Heart right ventricle (tissue), 16 donors: ENCODE measurements at places on chromosomes 2 and 18.

DNA sequence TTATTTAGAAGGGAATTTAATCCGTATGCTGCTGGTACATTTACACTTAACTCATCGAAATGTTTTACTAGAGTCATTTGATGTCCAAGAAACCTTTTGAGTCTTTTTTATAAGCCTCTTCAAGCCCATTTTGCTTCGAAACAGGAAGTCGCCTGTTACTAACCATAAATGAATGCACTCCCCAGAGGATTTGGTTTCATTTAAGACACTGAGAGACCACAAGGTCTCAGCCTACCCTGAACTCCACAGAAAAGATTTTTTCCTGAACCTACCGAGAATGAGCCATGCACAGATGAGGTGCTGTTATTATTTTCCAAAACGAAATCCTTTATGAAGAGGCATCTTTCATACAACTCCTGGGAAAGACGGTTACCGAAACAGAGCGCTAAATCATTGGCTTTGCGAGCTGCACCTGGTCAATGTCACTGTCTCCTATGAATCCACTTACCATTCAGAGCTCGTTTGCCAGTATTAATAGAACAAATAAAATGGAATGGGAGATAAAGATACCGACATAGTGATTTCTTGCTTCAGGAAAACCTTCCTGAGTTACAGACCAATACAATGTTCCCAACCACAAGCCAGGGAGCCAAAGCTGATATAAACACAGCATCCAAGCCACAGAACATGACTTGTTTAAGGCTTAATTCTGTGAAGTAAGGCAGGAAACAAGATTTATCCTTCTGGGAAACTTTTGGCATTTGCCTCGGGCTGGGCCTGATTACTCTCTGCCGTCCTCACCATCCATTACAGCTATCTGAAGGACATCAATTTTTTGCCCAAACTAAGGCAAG lies 382.1 kb downstream of the OSR1 start:
- DNase-seq = no peak

GRCh38 chr2:69538872-69539548 lies 101.8 kb upstream of the NFU1 start:
- no peak for DNase-seq

GRCh38 chr18:68414407-68414806 lies 300.5 kb downstream of the TMX3 start:
- DNase-seq = no peak

GRCh38 chr2:237470914-237471313 lies 16.1 kb upstream of the MLPH start:
- no peak for DNase-seq

GRCh38 chr2:187532333-187533120 lies 21.7 kb downstream of the TFPI start:
- DNase-seq = no peak

DNA sequence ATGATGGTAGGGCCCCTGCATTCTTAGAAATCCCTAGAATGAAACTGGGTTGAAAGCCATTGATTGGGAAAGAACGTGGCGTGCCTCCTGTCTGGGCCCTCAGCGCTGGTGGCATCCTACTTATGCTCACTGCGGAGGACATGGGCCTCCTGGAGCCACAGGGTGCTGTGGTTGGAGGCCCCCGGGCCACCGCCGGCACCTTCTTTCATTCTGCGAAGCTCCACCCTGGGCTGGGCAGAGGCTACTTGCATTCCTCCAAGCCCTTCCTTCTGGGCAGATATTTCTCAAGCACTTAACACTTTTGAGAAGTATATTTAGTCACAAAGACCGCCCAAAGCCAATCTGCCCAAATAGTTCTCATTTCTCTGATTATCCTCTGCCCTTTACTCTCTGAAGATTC lies 311.9 kb downstream of the MYCN start:
- no peak for DNase-seq

- DNase-seq = no peak
Measured at GRCh38 chr2:231696004-231696367, 12.3 kb upstream of the PTMA start.

DNA sequence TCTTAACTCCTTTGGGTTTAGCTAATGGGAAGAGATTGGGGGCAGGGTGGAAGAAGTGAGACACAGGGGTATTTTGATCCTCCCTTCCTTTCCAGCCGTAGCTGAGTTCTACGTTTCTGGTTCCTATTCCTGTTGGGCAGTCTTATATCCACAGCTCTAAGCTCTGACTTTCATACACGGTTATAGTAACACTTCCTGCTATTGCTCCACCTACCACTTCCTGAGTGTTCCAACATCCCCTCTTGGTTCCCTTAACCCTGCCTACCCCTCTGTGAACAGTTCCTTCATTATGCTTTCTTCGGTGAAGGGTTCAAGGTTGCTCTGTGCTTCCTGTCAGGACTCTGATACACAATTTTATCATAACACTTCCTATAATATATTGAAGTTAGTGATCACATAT lies 205.1 kb downstream of the DNAH7 start:
- no peak for DNase-seq

- DNase-seq = no peak
Measured at GRCh38 chr2:168084288-168084687, 163.1 kb downstream of the STK39 start.

- DNase-seq = no peak
Measured at GRCh38 chr2:45269149-45269793, 260.0 kb upstream of the SIX2 start.

DNA sequence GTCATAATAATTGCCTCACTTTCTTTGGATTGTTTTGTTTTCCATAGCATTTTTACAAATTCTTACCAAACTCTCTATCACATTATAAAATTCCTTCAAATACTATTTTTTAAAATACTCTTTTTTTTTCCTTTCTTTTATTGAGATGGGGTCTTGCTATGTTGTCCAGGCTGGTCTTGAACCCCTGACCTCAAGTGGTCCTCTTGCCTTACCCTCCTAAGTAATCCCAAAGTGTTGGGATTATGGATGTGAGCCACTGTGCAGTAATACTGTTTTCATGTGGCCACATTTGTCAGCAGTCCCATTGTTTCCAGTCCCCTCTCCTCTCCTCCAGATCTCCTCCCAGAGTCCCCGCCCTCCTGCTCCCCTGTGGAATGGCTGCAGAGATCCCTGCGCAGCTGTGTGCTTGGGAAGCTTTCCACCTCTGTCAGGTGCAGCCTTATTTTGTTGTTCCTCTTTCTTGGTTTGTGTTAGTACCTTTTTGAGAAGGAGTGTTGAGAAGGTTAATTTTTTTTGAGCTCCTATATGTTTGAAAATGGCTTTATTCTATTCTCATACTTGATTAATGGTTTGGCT lies 227.3 kb downstream of the LOXHD1 start:
- DNase-seq = no peak

- no peak for DNase-seq
Measured at GRCh38 chr2:203783496-203784203, 77.2 kb downstream of the CD28 start.

DNA sequence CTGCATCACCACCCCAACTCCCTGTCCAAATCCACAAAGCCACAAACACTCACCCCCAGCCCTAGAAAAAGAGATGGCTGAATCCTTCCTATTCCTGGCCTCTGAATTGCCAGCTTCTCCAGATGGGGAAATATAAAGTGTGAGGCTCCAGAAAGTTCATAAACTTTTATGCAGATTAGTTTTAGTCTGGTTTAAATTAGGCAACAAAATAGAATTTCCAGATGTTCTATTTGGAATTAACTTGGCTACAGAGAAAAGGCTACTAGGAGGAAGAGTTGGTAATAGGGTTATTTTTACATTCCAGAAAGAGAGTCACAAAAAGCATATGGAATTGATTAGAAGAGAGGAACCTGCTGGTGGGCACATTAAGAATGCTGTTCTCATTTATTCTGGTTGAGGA lies 56.0 kb downstream of the EN1 start:
- DNase-seq = no peak

DNA sequence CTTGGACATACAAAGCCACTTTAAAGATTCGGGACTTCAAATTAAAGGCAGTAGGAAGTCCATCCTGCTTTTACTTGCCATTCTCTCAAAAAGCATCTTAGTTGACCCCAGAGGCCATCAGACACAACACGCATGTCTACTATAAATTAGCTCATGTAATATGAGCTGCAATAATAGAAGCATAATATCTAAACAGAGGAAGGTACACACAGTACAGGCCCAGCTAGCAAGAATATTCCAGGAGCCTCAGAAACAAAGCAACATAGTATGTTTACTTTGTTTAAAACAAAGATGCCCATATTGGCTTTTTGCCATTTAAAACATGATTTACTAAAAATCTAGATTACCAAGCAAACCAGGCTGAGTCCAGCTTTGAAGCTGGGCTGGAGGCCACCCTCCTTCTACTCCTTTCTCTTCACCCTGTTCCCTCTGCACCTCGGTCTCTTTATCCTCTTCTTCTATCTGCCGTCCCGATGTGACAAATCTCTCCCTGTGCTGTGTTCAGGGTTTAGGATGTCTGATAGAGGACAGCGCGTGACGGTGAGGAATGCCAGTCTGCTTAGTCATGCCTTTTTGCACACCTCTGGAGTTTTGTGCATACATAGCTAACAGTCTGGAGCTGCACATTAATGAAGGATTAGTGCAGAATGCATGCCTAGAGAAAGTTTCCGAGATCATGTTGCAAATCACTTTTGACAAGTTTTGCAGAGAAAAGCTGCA lies 28.2 kb downstream of the DTNA start:
- no peak for DNase-seq
